Amniotic stem cell (primary cell): ENCODE measurements at places on chromosomes 2 and 18.

- peak; percentile 6 for DNase-seq
Measured at GRCh38 chr2:223970343-223971128, 13.3 kb downstream of the MRPL44 start.

GRCh38 chr2:171187819-171188218 lies 27.1 kb upstream of the TLK1 start:
- DNase-seq = no peak

DNA sequence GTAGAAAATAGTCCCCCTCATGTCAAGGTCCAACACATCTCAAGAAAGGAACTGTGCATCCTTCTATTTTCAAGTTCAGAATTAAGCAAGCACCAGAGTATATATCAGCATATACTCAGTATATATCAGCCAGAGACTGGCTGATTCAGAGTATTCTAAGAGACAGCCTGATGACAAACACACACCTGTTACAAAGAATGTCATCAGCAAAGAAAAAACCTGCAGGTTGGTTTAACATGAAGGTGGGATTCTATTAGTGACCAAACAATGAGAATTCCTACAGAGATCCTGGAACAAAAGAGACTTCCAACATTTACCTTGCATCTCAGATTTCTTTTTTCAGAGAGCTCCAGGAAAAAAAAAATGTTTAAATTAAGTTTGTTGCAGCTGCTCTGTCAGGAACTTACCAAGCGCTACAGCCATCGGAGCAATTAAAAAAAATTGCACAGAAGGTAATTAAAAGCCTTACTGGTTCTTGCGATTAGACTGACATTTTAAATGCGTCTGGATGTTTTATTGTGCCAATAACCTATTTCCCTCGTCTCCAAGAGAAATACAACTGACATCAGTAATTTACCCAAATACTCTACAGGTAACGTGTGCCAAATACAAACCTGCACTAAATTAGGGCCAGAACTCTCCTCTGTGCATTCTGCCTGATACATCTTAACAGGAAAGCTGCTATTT lies 218.1 kb downstream of the HNMT start:
- no peak for DNase-seq

GRCh38 chr2:54589340-54590215 lies 133.5 kb downstream of the SPTBN1 start:
- DNase-seq = no peak

- DNase-seq = no peak
Measured at GRCh38 chr2:108946442-108946841, 42.6 kb downstream of the EDAR start.

DNA sequence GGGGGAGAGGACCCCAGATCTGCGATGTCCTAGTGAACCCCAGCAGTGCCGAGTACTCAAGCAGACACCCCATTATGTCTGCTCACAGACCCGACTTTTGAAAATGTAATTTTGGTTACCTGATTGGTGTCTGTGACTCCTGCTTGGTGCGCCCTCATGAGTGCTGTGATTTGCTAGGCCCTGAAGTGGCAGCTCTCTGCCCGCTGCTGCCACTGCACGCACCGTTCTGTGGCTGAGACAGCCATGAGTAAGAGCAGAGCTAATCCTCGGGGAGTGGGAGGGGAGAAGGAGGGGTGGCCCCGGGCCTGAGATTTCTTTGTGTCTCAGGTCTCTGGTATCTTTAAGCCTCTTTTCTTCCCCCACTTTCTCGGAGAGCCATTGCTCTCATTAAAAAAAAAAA lies 18.2 kb downstream of the FHOD3 start:
- peak; percentile 56 for DNase-seq

DNA sequence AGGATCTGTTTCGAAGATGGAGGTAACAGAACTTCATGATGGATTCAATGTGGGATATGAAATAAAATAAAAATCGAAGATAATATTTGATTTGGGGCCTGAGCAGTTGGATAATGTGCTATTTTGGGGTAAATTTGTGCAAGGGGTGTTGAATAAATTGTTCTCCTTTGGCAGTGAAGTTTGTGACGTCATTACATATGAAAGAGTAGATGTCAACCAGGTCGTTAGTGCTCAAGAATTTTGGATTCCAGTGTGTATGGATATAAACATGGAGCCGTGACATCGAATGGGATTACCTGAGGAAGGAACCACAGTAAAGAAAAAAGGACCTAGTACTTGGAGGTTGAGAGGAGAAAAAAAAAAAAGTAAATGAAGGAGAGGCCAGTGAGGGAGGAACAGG lies 253.0 kb downstream of the NCKAP5 start:
- DNase-seq = no peak

- no peak for DNase-seq
Measured at GRCh38 chr2:105714141-105714540, 30.6 kb upstream of the NCK2 start.

- no peak for DNase-seq
Measured at GRCh38 chr2:42903821-42904575, 111.6 kb upstream of the HAAO start.

GRCh38 chr2:64972876-64973275 lies 16.3 kb upstream of the SLC1A4 start:
- DNase-seq = no peak

GRCh38 chr2:165902934-165903333 lies 50.6 kb downstream of the TTC21B start:
- no peak for DNase-seq

- DNase-seq = no peak
Measured at GRCh38 chr2:134785659-134786430, 52.6 kb upstream of the ACMSD start.

DNA sequence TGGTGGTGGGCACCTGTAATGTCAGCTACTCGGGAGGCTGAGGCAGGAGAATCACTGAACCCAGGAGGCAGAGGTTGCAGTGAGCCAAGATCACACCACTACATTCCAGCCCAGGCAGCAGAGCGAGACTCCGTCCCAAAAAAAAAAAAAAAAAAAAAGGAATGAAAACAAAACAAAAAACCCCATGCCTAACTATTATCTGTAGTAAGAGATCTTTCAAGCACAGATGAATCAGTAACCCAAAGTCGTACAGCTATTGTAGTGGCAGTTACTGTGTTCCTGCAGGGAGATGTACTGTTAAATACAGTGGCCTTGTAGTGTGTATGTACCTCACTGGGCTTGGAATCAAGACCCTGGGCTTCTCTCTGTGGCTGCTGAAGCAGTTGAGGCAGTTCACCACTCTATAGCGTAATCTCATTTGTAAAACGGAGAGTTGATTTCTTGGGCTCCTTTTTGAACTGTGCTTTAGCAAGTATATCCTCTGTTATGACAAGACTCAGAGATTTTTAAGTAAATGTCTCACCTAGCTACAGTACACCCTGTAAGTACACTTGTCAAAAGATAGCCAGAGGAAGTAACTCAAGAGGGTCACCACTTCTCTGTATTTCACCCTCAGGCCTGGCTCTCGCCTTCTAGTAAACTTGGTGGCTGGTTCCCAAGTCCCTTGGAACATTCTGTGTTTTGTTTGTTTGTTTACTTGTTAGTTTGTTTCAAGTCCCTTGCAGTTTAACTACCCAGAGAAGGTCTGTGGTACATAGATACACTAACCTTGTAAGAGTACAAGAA lies 109.6 kb upstream of the FOSL2 start:
- DNase-seq = no peak

- DNase-seq = peak; percentile 13
Measured at GRCh38 chr2:217853301-217853881, 149.4 kb downstream of the TNS1 start.

DNA sequence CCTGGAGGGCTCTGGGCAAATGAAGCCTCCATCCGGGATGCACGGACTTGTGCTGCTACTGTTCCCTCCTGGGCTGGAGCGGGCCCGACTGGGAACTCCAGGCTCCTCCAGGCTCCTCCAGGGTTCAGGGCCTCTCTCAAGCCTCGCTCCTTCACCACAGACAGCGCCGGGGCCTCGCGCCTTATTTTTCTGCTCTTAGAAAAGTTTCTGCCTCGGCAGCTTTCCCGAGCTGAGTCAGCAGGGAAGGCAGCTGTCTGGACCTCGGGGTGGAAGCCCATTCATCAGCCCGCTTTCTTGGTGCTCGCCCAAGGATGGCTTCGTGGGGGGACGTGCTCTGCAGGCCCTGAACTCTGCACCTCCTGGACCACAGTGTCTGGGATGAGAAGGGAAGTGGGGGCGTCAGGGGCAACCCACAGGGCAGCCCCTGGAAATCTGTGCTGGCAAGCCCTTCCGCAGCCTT lies 12.9 kb upstream of the TEX51 start:
- no peak for DNase-seq

DNA sequence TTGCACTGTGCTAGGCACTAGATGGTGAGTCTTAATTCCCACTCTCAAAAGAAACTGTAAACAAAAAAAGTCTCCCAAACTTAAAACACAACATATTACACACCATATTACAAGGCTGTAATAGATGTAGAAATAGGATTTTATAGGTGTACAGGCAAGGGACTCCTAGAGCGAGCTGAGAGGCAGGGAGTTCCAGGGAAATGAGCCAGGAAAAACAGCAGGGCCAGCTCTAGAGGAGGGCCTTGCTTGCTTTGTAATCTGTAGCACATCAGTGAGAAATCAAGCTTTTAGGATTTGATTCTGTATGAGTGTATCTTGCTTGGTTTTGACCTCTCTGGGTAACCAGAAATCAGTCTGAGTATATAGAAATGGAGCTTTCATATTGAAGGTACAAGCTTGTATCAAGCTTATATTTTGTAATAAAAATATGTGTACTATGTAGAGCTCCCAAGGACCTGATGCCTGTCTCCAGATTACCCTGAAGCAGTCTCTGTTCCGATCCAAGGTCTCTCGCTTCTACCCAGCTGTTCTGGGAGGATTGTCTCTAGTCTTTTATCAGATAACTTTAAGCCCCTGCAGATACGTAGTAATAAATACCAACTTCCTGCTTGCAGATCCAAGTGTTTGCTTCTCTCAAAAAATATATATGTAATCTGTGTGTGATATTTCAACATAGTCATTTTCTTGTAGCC lies 73.0 kb downstream of the MYO1B start:
- DNase-seq = no peak

GRCh38 chr2:38876407-38876806 lies 631 bp downstream of the MORN2 start:
- no peak for DNase-seq

DNA sequence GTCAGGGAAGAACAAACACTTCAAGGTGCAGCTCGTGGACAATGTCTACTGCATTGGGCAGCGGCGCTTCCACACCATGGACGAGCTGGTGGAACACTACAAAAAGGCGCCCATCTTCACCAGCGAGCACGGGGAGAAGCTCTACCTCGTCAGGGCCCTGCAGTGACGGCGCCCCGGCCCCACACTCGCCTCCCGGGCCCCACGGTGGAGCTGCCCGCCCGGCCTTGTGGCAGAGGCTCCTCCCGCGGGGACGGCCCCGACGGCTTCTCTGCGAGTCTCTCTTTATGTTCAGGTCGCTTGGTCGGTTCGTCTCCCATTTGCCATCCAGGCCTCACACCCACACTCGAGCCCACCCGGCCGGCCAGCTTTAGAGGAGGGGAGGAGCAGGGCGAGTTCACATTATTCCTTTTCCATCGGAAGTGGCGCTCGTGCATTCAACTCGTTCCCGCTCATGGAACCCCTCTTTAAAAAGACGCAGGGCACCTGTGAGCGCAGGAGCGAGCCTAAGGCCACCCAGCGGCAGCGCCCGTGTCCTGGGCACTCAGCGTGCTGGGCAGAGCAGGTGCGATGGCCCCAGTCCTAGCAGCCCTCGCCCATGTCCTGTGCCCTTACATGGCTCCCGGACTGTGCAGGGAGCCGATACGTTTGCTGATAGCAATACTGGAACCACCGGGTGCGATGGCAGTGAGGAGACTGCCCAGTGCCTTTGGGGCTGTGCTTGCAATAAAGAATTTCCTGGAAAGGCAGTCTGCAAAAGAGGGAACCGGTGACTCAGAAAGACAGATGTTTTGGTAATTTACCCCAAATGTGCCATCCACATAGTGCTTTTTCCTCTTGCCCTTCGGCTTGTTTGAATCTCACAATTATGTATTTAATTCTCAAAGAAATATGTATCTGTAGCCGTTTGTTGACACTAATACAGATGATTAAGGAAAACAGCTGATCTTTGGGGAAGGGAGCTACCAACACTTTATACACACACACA lies 148.6 kb downstream of the NCK2 start:
- DNase-seq = no peak

DNA sequence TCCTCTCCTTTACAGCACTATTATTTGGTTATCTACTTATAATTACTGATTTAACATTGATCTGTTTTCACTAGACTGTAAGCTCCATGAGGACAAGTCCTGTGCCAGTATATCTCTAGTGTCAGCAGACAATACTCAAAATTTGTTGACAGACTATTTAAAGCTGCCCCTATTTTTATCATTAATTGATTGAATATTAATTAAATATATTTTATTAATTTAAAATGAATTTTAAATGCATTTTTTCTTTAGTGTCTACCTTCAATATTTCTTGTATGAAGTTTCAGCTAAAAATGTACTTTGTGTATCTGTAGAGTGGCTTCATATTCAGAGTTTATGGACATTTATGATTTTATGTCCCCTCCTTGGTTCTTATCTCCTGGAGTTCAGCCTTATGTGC lies 26.4 kb upstream of the FHOD3 start:
- no peak for DNase-seq
